ENCODE measurements at places on chromosomes 1 and 21.

GRCh38 chr1:43274125-43274803 lies 4.5 kb downstream of the TMEM125 start:
- no peak for DNase-seq

- DNase-seq = no peak
Observed at GRCh38 chr1:26701266-26701994, 5.6 kb downstream of the ARID1A start.

DNA sequence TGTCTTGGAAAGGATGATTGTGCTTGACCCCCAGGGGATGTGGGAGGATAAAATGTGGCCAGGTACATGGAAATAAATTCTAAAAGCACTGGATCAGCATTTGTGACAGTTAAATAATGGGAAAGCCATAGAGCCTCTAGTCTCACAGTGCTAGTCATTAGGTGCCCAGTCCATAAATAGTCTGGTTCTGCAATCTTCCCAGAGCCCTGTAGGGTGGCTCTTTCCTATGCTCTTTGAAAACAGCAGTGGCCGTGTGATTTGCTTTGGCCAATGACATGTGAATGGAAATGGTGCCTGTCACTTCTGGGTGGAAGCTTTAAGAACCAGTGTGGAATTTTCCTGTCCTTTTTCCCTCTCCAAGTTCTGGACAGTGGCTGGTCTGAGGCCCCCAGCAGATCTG lies 113.2 kb downstream of the TRABD2B start:
- DNase-seq = no peak

- DNase-seq = no peak
Observed at GRCh38 chr1:54842963-54843362, 41.8 kb upstream of the TTC22 start.

DNA sequence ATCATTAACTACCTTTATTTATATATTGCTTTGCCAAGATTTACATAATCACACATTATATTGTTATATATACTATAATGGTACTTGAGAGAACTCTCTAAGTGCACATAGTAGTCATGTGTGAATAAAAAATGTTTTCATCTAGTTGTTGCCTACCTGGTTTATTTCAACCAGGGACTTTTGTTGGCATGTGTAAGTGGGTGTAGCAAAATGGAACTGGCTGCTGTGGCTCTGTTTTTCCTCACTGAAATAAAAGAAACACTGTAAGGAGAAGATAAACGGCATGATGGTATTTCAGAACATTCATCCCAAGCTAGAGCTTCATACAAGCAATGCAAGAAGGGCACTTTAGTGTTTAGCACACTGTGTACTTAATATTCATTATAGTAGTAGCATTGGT lies 14.9 kb downstream of the RBBP4 start:
- DNase-seq = no peak

- DNase-seq = no peak
Observed at GRCh38 chr1:92291372-92291999, 7.3 kb downstream of the GLMN start.

- DNase-seq = no peak
Observed at GRCh38 chr1:118473825-118474224, 288.8 kb upstream of the SPAG17 start.

DNA sequence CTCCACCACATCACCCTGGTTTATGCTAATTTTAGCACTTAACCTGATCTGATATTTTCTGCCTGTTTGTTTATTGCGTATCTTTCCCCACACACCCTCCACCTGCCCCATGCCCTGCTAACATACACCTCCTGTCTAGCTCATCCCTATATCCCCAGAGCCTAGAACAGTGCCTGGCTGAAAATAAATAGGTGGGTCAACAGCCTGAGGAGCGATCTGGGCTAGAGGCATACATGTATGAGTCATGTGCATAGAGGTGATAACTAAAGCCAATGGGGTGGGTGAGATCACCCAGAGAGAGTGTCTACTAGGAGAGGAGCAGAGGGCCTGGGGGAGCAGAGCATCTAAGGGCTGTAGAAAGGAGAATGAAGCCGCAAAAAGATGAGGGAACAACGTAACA lies 2.7 kb downstream of the HTR1D start:
- no peak for DNase-seq

DNA sequence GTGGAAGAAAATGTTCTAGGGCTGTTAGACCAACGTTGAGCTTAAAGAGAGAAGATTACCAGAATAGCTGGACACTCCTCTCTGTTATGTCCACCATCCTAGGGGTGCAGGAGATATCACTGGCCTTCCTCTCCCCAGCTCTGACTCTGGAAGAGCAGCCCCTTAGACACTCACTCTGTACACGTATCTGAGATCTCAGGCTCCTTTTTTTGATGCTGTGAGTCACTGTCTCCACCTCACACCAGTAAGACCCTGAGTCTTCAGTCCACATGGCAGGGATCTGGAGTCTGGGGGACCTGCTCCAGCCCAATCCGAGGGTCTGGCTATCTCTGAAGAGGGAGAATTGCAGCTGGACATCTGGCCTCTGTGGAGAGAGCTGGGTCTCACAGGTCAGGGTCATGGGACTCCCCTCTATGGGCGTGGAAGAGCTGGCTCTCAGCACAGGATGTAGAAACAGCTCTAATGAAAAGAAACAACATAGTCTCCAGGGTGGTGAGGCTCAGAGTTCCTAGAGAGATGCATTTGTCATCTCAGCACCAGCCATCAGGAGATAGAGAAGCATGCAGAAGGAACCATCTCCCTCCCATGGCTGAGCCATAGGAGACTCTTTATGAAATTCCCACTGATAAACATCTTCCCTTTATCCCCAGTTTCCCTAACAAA lies 3.5 kb downstream of the FCRL3 start:
- no peak for DNase-seq

DNA sequence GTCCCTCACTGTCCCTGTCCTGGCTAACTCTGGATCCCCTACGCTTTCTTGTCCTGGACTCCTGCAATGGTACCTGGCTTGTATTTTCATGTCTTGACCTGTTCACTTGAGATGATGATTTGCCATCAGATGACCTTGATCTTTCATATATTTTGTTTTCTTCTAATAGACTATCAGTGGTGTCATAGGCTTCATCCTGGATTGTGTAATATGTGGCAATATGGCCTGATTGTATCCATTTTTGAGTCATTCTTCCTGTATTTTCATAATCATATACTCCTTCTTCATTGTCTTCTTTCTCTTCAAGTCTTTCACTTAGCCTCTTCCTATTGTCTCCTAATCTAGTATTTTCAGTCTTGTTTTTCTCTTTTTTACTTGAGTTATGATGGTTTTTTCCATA lies 11.1 kb downstream of the FLG start:
- no peak for DNase-seq

GRCh38 chr1:202161151-202162046 lies 997 bp upstream of the PTPN7 start:
- no peak for DNase-seq

- DNase-seq = no peak
Observed at GRCh38 chr1:25735956-25736529, 64.0 kb upstream of the SELENON start.

DNA sequence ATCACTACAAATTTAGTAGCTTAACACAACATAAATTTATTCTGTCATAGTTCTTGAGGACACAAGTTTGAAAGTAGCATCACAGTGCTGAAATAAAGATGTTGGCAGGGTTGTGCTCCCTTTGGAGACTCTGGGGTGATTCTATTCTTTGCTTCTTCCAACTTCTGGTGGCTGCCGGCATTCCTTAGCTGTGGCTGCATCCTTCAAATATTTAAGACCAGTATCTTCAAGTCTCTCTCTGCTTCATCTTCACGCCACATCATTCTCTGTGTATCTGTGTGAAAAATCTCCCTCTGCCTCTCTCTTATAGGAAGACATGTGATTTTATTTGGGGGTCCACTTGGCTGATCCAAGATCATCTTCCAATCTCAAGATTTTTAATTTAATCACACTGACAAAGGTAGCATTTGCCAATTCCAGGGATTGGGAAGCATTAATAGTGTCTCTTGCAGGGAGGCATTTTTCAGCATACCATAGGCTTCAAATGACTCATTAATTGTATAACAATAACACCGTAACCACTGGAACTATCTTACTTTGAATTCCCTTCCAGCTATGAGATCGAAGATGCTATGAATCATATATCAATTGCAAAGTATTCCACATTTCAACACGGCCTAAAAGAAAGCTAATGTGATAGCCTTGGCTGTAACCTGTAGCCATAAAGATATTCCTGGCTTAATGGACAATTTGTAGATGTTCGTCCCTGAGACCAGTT lies 74.6 kb downstream of the DPT start:
- no peak for DNase-seq

GRCh38 chr1:93732514-93732913 lies 50.9 kb upstream of the BCAR3 start:
- DNase-seq = no peak

- no peak for DNase-seq
Observed at GRCh38 chr1:229941831-229942230, 125.2 kb upstream of the GALNT2 start.

DNA sequence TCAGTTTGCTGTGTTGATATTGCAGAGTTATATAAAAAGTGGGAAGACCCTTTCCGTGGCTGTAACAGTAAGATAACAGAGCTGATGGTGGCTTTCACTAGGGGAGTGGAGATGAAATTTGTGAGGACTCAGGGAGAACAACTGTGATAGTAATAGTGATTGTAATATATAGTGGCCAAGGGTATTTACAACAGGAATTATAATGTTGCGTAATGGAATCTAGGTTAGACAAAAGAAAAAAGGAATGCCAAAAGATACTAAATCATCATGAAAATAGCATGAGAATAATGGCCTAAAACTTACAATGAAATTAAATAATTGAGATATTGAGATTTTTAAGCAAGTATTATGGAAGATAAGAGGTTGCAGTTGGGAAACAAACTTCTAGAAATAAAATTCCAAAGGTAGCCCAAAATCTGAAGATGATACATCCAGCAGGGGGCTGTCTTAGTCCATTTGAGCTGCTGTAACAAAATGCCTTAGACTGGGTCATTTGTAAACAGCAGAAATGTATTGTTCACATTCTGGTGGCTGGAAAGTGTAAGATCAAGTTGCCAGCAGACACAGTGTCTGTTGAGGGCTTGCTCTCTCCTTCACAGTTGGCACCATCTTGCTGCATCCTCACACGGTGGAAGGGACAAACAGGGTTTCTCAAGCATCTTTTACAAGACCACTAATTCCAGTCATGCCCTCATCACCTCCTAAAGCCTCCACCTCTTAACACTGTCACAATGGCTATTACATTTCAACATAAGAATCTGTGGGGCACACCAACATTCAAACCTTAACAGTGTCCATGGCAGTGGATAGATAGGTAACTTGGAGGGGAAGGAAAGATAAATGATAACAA lies 711.2 kb downstream of the MRPL39 start:
- no peak for DNase-seq

DNA sequence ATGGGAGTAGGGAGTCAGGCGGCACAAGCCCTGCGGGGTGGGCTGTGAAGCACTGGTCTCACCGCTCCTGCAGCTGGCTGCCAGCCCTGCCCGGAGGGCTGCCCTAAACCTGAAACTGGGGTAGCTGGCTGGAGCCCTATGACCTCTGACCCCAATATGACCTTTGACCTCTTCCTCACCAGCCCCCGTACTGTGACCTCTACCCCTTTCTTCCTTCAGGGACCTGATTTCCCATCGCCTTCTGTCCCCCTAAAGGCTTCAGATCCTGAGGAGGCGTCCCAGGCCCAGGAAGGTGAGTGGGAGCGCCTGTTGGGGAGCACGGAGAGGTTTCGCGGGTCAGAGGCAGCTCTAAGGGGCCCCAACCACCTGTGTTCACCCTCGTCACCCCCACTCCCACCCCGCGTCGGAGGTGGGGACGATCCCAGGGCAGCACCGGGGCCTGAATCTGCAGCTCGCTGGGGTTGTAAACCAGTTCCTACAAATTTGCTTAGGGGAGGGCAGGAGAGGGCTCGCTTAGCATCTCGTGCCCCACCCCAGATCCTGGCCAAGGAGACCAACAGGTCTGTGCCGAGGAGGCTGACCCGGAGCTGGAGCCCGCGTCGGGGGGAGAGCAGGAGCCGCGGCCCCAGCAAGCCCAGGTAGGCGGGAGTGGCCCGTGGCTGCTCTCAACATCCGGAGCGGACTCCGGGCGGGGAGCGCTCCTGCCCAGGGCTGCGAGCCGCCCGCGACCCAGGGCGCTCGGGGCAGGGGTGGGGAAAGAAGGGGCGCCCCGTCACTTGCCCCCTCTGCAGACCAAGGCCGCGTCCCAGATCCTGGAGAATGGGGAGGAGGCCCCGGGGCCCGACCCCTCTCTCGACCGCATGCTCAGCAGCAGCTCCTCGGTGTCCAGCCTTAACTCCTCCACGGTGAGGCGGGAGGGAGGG lies 7.3 kb downstream of the SYTL1 start:
- DNase-seq = no peak

GRCh38 chr1:230368363-230368762 lies 57.8 kb downstream of the PGBD5 start:
- DNase-seq = no peak

- no peak for DNase-seq
Observed at GRCh38 chr21:32957545-32957944, 68.2 kb upstream of the OLIG2 start.

DNA sequence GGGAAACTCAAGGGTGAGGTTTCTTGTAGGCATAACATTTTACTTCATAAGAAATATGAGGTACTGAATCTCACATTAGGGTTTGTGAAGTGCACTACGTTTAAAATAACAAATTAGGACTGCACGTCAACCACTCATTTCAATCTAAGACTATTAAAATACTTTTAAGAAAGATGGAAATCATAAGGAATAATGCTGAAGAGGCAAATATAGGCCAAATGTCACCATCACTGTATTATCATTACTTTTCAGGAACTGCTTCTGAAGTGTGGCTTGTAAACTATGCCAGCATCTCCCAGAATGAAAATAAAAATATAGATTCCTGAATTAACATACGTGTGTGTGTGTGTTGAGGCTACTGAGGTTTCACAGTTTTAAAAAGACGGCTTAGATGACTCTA lies 56.8 kb downstream of the INTS7 start:
- no peak for DNase-seq

- DNase-seq = no peak
Observed at GRCh38 chr1:110873856-110874255, 908 bp downstream of the CD53 start.

GRCh38 chr1:231611851-231612250 lies 14.7 kb upstream of the DISC1 start:
- DNase-seq = no peak

GRCh38 chr21:45029298-45029947 lies 45.0 kb upstream of the ADARB1 start:
- DNase-seq = no peak

DNA sequence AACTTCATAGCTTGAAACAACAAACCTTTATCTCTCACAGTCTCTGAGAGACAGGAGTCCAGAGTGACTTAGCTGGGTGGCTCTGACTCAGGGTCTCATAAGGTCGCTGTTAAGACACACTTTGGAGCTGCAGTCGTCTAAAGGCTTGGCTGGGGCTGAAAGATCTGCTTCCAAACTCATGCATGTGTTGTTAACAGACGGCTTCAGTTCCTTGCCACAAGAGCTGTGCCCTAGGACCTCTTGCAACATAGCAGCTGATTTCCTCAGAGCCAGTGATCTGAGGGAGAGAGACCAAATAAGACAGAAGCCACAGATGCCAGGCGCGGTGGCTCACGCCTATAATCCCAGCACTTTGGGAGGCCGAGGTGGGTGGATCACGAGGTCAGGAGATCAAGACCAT lies 176.8 kb downstream of the DISC1 start:
- no peak for DNase-seq

GRCh38 chr1:168442931-168443330 lies 100.9 kb downstream of the XCL2 start:
- no peak for DNase-seq

Measured in activated CD4-positive, CD25-positive, alpha-beta regulatory T cell treated with anti-CD3 and anti-CD28 coated beads, Interleukin-2, amount 50 U/mL, for 72 hours (primary cell).